ENCODE measurements at places on chromosomes 7 and 10.

DNA sequence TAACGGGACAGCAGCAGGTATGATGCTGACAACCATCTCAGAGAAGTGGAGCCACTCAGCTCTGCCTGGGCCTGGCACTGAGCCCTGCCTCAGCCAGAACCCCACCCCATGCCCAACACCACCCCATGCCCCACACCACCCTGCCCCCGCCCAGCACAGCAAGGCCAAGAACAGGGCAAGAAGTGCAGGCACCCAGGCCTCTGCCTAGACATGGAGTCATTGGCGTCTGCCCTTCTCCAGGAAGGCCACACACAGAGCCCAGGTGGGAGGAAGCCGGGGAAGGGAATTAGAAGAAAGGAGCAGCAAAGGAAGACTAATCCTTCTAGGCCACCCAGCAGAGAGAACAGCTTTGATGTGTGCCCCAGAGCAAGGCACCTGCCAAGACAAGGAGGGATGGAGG lies 18.9 kb downstream of the CAMK2G start:
- DNase-seq: no peak

GRCh38 chr7:6026820-6027311 lies 4.3 kb upstream of the ANKRD61 start:
- no peak for DNase-seq

GRCh38 chr7:2245883-2246675 lies 4.1 kb downstream of the NUDT1 start:
- DNase-seq: no peak

DNA sequence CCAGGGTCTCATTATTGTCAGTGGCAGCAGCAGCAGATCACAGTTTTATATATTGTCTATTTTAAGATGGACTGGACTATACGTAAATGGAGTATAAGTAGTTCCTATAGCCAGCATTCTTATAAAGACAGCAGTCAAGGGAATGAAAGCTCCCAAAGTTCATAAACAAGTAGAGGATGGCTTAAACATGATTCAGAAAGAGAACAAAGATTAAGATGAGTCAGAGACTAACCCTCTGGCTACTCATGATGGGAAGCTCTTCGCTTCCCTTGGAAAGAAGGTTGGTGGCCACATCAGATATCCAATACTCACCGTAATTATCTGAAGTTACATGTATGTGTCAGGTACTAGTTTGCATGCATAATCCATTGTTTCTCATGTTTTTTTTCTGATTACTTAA lies 277.0 kb downstream of the INHBA start:
- no peak for DNase-seq

- DNase-seq: no peak
These were observed 26.2 kb upstream of the SLC29A3 start for GRCh38 chr10:71292624-71293445.

GRCh38 chr10:100009283-100009792 lies 409 bp downstream of the DNMBP start:
- DNase-seq: peak; percentile 17

DNA sequence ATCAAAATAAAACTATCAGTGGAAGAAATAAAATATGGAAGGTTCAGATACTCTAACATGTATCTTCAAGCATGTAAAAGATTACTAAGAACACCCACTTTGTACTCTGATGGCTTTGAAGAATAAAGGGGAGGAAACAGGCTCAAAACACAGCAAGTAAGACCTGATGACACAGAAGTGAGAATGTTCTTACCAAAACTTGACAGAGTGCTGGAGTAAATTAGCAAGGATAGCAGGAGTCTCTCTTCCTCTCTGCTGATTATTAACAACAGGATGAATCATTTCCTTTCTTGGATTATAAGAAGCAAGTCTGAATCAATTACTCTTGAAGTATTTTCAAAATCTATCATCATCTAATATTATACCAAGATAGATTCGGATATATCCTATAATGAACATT lies 47.5 kb downstream of the GLI3 start:
- DNase-seq: no peak

- no peak for DNase-seq
These were observed 24.6 kb upstream of the MKLN1 start for GRCh38 chr7:131302876-131303707.

GRCh38 chr10:119518936-119519335 lies 23.6 kb downstream of the RGS10 start:
- DNase-seq: no peak

DNA sequence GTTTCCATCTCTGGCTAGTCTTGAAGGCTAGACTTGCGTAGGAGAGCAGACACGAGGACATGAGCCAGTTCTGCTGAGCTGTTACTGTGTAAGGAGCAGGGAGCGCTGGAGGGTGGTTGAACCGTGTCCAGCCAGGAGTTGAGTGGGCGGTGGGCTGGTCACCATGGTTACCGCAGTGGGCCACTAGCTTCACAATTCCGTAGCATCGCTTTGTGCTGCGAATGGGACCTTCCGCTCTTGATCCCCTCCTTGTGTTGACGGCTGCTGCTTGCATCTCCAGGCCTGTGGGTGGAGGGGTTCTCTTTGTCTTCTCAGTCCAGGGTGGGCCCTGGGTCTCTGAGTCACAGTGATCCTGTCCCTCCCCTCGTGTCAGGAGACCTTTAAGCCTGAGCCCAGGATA lies 49.4 kb upstream of the OCM start:
- DNase-seq: no peak

- peak; percentile 39 for DNase-seq
These were observed 26.3 kb downstream of the SAMD8 start for GRCh38 chr10:75137533-75138438.

DNA sequence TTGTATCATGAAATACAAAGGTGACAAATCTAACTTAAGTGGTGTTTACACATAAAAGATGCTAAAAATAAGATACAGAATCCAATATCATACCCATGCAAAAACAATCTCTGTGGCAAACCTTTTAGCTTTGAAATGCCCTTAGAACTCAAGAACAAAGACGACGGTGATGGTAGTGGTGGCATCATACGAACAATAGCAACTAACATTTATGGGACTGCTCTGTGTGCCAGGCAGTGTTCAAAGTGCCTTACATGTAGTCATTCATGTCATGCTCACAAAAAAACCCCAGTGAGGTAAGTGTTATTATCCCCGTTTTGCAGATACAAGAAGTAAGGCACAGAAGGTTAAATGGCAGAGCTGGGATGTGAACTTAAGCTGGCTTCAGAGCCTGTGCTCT lies 563.9 kb downstream of the PARD3 start:
- no peak for DNase-seq

- DNase-seq: no peak
These were observed 91.9 kb upstream of the NPY start for GRCh38 chr7:24192053-24192452.

DNA sequence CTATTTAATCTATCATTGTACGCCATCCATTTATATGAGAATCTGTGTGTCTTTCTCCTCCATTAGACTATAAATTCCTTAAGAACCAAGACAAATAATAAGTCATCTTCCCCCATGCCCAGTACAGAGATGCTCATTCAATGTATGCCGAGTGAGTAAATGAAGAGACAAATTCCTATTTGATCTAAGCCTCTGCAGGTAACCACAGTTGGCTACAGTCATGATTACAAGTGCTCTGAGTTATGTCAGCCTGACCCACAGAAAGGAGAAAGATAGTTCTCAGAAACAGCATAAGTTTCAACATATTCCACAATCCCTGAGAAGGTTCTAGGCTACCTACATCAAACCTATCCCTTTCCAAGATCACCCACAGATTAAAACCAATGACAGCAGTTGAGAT lies 46.1 kb downstream of the MPP7 start:
- no peak for DNase-seq

DNA sequence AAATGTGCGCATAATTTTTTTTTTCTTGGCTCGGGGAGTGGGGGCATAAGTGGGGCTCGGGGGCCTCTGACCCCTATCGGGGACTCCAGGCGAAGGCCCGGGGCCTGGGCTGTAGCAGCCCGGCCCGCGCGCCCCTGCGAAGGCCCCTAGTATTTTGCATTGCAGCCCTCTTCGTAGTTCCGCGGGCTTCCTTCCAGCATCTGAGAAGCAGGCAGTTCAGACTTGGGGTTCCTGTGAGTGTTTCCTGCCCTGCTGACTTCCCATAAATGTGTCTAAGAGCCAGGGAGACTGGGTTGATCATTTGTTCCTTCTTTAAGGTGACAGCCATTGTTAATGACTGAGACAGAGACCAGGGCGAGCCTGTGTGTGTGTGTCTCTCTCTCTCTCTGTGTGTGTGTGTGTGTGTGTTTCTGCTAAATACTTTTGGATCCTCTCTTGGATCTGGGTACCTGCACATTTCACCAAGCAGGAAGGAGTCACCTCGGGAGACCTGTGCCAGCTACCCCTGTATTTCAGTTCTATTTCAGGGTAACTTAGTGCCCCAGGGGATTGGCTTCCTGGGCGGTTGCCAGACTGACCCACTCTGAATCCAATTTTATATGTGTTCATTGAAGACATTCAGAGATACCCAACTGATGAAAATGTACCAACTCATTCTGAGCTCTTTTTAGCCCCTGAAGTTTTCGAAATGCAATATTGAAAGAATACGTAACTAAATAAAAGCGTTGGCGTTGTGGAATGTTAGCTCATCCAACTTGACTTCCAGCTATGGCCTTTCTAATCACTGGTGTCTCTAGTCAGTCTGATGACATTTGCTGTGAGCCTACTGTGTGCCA lies 805 bp downstream of the MSRB2 start:
- DNase-seq: no peak

GRCh38 chr7:98283127-98283886 lies 1.8 kb downstream of the BRI3 start:
- no peak for DNase-seq

DNA sequence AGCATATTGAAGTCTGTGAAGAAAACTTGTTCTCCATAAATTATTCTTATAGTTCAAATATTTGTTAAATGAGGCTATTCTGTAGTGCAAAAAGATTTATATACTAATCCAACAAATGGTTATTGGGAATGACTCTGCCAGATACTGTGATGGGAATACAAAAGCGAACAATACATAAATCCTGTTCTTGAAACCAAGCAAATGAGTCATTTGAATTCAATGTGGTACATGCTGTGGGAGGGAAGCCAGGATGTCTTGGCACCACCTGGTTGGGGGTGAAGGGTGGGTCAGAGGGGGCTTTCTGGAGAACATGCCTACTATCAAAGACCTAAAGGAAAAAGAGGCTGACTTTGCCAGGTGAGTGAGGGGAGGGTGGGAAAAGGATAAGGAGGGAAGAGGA lies 594.2 kb downstream of the CALN1 start:
- DNase-seq: no peak

DNA sequence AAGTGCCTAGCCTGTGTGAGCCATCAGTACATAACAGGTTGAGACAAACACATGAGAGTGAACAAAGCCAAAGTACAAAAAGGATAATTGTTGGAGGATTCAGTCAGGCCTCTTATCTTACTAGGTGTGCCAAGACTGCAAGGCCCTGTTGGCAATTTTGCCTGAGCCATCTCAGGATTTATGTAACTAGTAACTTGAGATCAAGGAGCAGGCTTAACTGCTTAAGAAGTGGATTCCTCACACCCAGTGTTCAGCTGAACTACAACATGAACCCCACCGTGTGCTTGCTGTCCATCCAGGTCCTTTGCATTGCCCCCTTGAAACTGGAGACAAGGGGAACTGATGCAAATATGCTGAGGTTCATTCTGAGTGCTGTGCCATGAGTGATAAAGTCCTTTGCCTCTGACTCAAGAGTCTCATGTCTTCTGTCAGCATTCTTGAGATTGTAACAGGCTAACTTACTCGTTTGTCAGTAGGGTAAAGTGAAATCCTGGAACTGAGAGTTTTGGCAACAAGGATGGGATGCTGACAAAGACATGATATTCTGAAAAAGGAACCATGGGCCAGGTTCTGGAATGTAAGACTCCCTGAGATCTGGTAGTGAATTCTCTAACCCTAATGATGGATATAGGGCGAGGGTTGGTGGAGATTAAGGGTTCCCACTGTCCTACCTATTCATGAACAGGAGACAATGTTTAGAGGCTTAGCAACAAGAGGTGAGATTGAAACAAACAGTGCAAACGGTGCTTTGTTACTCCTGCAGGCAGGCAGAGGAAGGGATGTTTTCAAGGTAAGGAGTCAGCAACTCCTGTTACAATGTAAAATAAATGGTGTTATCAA lies 44.1 kb upstream of the GATAD1 start:
- DNase-seq: no peak

- no peak for DNase-seq
These were observed 3.5 kb downstream of the GLCCI1 start for GRCh38 chr7:7972128-7972527.

DNA sequence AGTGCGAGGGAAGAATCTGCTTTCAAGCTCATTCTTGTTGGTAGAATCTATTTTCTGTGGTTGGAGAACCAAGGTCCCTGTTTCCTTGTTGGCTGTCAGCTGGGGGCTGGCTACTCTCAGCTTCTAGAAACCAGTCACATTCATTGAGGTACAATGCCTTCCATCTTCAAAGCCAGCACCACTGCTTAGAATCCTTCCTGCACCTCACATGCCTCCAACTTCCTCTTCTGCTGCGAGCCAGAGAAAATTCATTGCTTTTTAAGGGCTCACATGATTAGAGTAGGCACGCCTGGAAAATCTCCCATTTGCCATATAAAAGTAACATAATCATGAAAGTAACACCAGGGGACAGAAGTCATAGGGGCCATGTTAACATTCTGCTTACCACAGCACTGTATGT lies 28.7 kb downstream of the TES start:
- DNase-seq: no peak

GRCh38 chr7:92909686-92910475 lies 73.5 kb upstream of the CDK6 start:
- DNase-seq: no peak

DNA sequence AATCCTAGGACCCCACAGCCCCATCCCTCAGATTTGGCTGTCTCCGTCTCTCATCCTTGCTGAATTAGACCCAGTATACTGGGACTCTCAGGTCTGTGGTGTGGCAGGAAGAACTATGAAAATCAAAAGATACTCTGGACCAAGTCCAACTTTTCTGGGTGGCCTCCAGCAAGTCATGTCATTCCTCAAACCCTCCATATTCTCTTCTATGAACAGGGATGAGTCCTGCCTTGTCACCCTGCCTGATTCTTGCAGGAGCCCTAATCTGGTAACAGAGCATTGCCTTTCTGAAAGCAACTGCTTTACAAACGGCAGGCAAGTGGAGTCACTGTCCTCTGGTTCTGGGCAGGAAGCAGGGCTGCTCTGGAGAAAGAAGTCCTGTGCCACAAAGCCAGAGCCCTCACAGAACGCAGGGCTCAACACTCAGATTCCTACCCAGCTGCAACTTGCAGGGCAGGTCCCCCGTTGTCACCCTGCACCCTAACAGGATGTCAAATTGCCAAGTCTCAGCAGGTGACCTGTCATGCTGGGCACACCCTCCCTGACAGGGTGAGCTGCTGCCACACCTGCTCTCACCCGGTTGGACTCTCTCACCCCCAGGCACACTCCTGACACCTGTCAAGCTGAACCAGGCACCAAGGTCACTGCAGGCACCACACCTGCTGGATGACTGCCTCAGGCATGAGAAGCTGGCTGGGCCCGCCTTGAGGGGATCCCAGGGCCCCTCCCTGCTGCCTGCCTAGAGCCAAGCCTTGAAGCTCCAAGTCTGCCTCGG lies 227.7 kb downstream of the KCNMA1 start:
- DNase-seq: no peak

DNA sequence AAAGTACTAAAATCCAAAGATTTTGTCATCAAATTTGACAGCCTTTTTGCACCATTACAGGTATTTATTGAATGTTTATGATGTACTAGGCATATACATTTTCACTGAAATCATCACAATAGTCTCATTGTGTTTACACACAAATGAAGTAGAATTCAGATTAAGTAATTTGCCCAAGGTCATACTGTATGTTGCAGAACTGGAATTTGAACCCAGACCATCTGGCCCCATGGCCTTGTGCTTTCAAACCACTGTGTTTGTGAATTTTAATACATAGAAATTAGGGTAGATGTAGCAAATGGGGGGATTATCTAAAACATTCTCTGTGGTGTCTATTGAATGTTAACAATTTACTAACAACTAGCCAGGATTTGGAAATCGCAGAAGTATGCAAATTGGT lies 94.8 kb downstream of the POLL start:
- DNase-seq: no peak

Data from activated CD4-positive, alpha-beta T cell treated with anti-CD3 and anti-CD28 coated beads, Interleukin-2, amount 50 U/mL, for 24 hours (primary cell).